ENCODE measurements at places on chromosomes 6 and 20.

DNA sequence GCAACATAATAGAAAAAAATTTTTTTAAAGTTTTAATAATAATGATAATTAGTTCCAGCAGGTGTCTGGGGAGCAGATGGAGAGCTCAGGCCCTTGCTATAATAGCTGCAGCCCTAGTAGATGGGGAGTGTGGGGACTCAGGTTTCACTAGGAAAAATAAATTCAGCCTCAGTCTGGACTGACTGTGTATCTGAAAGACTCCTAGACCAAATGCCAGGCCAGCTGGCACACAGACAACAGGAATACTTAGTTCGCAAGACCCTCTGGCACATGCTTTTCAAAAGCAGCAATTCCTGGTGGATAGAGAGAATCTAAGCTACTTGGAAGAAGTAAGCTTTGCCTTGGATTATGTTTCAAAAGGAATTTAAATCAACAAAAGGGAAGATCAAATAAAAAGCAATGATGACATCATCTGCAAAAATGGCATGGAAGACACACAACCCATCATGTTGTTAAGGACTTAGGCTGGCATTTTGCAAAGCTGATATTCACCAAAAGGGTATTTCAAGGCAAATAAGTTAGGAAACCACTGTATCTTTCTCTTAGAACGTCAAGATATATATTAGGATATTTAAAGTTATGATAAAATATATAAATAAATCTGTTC is 107.8 kb downstream of the RNGTT start:
- DNase-seq: no peak

DNA sequence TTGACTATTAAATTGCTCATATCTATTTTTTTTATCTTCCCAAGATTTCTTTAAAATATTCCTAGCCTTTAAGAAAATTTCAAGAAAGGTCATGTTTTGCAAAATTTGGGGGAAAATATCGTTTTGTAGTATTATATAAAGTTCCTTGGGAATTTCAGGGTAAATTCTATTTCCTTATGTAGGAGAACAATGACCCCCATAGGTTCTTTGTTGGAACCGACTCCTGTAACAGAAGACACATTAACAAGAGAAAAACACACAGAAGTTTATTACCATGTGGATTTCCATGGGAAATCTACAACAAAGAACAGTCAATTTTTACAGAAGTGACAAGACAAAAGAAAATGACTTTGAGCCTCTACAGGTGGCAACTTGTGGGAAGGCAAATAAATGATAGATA is 68.1 kb downstream of the ADGB start:
- DNase-seq: no peak

DNA sequence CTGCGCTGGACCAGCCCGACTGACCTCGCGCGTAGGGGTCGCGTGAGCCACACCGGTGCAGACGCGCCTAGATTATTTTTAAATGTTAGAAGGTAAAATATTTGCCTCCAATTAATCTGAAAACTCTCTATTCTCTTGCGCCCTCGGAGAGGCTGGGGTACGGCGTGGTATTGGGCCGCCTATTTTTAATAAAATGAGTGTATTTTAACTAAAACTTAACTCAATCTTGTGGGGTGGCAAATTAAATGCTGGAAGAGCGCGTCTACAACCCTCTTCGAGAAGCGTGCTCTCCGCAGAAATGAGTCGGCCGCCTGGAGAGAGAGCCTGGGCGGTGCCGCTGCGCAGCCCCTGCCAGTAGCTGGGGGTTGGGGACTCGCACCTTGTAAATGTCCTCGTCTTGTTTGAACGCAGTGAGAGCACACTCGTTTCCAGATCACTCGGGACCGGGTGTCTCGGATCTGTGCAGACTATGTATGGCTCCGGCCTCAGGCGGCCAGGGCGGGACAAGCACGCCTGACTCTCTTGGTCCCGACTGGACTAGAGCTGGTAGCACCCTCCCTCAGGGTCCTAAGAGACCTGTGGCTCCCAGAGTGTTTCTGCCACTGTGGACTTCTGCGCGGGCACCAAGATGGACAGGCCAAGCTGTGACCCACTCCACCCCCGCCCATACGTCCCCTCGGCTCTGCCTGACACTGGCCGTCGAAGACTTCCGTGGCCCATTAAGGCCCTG is 2.0 kb upstream of the MAFB start:
- DNase-seq: no peak

DNA sequence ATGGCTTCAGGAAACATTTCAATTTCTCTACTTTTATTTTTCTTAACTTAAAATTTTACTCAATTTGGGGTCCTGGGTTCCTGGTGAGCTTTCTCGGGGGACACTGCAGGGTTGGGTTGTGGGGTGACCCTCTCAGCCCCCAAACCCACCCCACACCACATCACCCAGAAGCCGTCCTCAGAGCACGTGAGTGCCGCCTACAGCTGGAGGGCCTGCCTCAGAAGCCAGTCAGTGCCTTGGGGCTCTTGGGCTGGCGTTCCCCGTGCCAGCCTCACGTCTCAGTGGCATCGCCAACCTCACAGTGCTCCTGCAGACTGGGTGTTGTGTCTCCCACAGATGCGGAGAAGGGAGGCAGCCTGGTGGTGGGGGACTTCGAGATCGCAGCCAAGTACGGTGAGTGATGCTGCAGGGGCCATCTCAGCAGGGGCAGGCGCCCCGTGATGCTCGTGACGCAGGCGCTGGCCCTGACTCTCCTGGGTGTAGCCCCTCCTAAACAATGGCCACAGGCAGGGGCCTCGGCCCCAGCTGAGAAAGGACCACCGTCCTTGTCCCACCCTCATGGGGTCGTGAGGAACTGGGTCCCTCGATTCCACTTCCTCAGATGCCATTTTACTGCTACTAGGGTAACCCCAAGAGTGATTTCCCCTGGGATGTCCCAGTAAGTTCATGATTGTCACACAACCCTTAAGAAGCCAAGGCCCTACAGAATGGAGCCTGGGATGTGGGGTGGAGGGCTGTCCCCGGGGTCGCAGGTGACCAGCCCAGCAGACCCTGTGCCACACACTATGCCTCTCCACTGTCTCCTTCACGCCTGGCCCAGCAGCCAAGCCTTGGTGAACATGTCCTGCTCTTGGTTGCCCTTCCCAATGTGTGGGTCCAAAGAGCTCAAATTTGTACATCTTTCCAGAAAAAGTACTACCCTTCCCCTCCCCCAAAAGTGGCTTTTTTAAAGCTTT is 23.8 kb upstream of the PYGB start:
- DNase-seq: no peak

DNA sequence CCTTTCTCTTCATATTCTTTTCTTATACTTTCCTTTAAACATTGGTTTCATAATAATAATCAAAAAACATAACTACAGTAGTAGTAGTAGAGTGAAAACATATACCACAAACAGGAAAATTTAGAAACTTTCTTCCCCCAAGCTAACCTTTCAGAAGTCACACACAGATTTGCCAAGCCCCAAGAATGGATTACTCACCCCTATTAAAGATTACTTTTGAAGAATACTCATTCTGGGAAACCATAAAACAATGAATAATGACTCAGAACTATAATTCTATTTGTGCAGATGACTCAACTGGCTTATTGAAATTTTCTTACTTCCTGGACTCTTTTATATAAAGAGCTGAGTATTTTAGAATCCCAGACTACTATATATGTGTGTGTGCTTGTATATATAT is 119.4 kb upstream of the GJE1 start:
- no peak for DNase-seq

DNA sequence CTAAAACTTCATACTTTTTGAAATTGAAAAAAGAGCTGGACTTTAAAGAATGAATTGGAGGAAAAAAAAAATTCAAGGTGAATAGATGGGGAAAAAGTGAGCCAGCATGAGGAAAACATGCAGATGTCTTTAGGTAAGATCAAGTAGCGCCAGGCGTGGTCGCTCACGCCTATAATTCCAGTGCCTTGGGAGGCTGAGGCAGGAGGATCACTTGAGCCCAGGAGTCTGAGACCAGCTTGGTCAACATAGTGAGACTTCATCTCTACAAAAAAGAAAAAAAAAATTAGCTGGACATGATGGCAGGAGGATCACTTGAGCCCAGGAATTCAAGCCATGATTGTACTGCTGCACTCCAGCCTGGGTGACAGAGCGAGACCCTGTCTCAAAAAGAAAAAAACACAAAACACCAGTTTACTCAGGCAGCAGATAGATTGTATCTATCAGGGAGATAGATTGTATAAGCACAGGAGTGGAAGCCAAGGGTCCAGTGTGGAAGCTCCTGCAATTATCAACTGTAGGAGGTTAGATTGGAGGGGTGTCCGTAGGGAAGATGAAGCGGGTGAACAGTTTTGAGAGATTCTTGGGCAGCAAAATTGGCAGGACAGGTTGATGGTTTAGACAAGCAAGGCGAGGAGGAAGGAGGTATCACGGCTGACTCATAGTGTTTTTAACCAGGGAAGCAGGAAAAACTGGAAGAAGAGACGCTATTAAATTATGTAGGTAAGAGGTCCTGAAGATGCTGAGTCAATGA is 97.6 kb upstream of the ZNF217 start:
- DNase-seq: no peak

DNA sequence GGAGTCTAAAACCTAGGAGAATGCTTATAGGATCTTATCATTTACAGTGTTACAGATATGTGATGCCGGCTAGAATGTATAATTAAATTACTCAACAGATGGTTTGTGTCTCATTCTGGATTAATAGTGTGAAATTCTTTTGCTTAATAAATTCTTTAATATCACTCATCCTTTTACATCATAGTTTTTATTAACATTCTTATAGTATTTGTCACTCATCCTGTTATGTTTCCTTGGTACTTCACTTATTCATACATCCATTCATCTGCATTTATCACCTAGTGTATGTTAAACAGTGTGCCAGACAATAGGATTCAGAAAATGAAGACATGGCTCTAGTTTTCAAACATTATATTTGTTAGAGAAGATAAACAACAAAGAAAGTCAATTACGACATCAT is 468.7 kb downstream of the FRK start:
- DNase-seq: no peak

DNA sequence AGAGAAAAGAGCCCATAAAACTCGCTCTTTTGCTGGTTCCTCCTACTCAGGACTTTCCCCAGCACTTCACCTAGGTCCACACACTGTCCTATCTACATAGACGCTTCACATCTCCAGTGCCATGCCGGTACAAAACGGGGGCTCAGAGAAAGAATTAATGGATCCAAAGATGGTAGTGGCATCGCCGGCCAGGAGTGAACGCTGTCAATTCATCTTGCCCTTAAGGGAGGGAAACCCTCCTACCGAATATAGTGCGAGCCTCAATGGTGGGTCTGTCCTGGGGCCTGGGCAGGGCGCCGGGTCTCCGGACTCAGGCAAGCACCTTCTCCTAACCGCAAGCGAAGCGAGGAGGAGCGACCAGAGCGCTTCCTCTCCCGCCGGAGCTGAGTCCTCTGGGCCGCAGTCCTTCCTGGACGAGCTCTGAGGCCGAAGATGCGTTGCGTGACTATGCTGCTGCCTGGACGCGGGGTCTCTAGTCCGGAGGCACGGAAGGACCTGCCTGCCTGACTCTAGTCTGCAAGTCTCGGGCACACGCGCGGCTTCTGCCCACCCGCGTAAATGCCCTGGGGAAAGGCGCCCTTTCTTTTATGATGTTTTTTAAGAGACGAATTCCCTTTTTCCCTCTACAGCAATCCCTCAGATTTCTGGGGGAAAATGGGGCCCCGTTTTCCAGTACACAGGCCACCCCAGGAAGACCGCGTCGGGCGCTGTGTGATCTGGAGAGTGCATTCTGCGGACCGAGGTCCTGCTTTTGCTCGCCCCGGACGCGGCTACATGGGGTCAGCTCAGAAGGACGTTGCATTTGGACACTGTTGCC is 100.1 kb upstream of the PRDM1 start:
- DNase-seq: no peak

GRCh38 chr20:63333241-63333836 is 27.8 kb downstream of the CHRNA4 start:
- DNase-seq: no peak

DNA sequence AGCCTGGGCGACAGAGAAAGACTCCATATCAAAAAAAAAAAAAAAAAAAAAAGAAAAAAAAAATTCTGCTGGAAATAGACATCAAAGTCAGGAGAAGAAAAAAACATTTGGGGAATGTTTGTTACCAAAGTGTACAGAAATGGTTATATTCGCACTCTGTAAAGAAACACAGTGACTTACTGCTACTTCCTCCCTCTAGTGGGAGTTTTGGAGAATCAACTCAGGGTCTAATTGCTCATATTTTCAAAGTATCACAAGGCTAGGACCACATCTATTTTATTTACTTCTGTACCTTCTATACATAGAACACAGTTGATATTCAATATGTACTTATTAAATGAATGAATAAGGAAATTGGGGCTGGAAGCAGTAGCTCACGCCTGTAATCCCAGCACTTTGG is 24.4 kb downstream of the ARG1 start:
- DNase-seq: no peak

DNA sequence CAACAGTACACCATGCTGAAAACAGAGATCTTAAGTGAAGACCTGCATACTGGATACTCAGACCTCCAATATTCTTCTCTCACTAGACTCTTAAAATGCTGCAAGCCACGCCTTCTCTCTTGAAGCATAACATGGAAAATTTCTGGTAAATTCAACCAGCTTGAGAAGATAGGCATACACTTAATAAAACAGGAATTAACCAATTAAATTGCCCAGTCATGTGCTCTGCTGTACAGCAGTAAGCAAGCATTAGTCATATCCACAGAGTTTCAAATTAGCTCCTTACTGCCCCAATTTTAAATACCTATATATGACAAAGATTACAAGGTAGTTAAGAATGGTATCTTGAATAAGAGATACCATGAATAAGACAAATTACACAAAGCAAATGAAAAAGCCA is 53.8 kb downstream of the C6orf58 start:
- no peak for DNase-seq

DNA sequence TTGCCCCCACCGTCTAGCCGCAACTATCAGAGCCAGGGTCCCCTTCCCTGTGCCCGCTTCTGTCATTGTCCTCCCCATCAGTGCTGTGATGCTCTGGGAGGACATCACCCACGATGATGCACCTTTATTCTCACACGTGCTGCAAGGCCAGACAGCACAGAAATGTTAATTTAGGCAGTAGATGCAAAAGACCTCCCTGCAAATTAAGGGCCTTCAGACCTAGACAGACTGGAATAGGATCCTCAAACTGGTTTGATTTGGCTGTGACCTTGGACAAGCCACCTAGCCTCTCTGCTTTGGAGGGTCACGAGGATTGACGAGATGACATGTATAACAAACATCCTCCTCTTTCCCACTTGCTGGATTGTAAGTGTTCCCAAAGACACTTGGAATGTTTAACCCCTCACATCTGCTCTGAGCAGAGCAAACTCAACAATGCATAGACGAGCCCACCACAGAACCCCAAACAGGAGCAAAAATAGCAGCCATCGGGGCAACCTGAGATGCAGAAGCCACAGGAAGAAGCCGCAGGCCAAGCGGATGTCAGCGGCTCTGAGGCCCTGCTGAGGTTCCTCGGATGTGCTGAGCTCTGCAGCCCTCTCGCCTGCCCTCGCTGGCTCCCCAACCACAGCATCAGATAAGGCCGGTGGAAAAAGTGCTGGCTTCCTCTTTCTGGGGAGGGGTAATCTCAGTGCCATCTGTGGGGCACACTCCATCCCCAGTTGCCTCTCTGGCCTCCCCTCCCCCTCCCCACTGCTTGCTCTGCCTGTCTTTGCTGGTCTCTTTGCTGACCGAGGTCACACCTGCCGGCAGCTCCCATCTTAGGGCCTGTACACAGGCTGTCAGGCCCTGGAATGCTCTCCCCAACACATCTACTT is 35.3 kb downstream of the TOX2 start:
- peak; percentile 22 for DNase-seq
